ENCODE measurements at places on chromosomes 7 and 10. TPM values are rescaled to one million over a fixed set of nuclear protein-coding genes. Genes with fewer than 3 reads are reported as not detected.

The VAX1 gene
- not detected for total RNA-seq

The PALD1 gene
- 1.4 TPM for total RNA-seq

DNA sequence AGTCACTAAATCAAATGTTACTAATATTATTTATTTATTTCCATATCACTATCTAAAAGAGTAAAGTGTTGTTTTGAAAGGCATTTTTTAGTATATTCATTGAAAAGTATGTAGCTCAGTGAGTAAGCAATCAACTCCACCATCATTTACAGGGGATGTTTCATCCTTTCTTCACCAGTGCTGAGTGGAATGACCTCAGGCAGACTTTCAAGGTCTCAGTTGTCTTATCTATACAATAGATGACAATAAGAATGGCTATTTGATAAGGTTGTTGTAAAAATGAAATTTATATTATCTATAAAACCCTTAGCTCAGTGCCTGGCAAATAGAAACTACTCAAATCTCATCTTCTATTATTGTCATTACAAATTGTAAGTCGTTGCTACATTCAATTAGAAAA, 204.3 kb upstream of the CSTF2T start:
- H3K27me3 ChIP-seq, result peaks cover 4% of the 10 kb centered on the region
- H3K4me3 ChIP-seq, result no peak overlapping the region
- no peak for ATAC-seq

- H3K4me3 ChIP-seq, result no peak overlapping the region
- H3K36me3 ChIP-seq, result no peaks in the 10 kb centered on the region
- ATAC-seq, result peak; percentile 66
- H3K27ac ChIP-seq, result no peak overlapping the region
Measured at GRCh38 chr7:2420216-2420933, 17.0 kb downstream of the CHST12 start.

DNA sequence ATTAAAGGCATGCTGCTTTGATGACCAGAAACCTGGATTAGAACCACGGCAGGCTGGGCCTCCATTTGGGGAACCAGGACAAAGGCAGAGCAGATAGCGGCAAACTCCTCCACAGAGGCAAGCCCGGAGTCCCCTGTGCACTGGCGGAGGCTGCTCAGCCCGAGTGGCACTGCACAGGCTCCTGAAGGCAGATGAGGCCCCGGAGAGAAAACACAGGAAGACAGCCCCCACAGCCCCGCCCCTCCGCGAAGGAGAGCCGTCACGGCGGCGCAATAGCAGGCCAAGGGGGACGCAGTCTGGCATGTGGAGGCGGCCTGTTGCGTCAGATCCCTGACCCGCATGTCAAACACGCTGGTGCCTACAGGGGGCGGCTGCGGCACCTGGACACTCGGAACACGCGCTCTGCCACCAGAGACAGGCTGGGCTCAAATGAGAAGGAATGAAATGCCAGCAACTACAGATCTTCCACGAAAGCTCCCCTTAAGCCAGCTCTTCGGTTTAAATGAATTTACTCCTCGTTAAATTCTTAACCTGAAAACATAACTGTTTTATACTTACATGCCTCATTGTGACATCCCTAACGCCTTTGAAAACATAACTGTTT, 128.5 kb downstream of the MAD1L1 start:
- H3K27ac ChIP-seq, result peak overlapping the region; percentile 17
- peaks cover 12% of the 10 kb centered on the region for H3K4me1 ChIP-seq
- H3K36me3 ChIP-seq, result no peaks in the 10 kb centered on the region
- H3K27me3 ChIP-seq, result no peaks in the 10 kb centered on the region
- no peak overlapping the region for H3K4me3 ChIP-seq
